Hematopoietic multipotent progenitor cell treated with erythropoietin and hydrocortisone succinate and interleukin-3 and kit ligand, for 15 days (in vitro differentiated cells): ENCODE measurements at places on chromosomes 7 and 10.

DNA sequence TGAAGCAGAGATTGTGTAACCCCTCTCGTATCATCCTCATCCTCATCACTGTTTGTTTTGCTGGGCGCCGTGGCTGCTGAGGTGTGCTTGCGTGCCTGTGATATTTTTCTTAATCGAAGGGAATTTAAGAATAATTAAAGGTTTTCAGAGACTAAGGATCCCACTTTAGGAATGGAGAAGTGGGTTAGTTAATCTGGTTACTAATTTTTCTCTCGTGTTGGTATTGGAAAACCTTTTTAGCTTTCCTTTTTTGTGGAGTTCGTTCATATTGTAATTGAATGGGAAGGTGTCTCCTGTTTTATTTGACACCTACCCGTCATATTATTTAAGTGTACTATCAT lies 1.3 kb downstream of the UBN2 start:
- DNase-seq, result no peak

- DNase-seq, result no peak
These were observed 530.2 kb upstream of the FZD8 start for GRCh38 chr10:36171953-36172940.

GRCh38 chr10:43209074-43209455 lies 57.8 kb downstream of the RASGEF1A start:
- DNase-seq, result no peak

DNA sequence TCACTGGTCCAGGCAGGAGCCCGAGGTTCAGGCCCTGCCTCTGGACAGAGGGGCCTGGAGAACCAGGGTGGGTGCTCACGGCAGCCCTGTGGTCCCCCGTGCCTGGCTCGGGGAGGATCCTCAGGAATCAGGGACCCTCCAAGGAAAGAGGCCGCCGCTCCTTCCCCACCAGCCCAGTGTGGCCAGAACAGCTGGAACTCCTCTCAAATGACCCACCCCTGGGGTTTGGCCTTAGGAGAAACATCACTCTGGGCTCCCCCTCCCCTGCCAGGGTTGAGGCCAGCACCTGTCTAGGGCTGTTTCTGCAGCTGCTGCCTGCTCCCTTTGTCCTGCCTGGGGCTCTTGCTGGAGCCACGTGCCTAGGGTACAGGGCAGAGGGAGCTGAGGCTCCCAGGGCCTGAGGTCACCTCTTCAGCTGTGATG lies 161.0 kb downstream of the RNF216 start:
- DNase-seq, result no peak

GRCh38 chr10:62072901-62073300 lies 171.4 kb downstream of the ARID5B start:
- no peak for DNase-seq

DNA sequence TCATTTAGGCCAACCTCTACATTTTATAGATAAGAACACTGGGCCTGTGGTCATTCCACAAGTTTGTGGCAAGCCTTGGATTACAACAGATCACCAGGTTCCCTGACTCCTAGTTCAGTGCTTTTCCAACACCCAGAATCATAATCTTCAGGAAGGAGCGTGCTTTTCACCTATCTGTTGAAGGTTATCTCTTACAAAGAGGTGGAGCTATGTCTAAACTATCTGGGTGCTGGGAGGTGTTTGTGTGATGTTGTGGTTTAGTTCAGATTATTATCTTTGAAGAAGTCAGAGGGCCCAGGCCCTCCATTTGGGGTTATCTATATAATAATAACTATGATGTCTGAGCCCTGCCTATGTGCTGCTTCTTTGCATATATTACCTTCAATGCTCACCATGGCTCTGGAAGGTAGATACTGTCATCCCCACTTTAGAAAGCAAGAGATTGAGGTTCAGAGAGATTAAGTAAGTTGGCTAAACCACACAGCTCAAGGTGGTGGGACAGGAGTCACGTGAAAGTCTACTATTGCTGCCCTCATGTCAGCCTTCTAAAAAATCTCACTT lies 24.0 kb downstream of the IL2RA start:
- DNase-seq, result no peak

GRCh38 chr10:35613597-35614226 lies 8.6 kb downstream of the GJD4 start:
- no peak for DNase-seq

DNA sequence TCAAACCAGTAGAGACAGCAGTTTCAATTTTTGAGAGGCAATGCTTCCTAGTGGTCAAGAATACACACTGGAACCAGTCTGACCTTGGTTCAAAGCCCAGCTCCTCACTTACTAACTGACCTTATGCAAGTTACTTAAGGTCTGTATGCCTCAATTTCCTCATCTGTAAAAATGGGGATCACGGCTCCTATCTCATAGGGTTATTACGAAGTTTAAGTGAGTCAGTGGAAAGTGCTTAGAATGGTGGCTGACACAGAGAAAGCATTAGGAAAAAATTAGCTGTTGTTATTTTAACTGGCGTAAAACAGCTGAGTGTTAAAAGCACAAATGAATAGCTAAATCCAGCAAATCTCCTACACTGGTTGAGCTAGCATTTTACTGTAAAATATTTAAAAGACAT lies 162.4 kb upstream of the LAMB4 start:
- DNase-seq, result no peak

DNA sequence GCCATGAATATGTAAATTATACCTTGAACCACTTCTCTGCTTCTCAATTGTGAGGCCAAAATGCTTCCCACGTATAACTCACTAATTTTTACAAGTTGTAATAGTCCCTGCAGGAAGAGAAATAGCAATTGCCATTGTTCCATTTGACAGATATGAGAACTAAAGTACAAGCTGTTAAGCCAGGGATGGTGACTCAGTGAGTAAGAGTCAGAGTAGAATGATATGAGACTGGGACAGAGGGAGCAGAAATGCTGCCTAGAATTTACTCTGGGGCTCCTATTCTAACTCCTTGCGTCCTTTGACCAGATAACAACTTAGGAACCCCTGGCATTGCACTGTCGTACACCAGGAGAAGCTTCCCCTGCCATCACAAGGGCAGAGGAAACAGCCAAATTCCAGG lies 45.1 kb upstream of the SEPTIN7 start:
- no peak for DNase-seq

DNA sequence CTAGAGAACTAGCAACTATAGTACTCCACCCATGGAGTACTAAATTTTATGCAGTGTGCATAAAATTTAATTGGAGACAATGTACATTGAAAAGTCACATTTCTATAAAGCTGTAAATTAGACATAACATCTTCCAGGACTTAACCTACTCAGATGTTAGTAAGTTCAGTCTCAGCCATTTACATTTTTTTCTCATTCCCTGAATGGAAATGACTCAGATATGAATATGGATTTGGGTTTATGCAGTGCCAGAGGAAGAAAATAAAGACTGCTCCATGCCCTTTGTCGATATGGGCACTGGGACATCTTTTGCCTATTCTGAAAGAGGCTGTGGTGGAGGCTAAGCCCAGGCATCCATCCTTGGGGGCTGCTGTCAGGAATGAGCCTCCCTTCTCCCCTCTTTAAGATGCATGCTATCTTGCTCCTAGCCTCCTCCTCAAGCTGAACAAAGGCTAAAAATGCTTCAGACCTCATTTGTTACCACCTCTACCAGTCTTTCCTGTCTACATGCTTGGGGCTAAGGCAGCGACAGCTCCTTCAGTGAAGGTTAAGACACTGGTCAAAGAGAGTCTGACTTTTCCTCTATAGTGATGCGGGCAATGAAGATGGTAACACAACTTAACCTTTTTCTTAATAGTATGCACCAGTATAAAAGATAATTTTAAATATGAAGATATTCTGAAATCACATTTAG lies 486.8 kb upstream of the ANKRD30A start:
- no peak for DNase-seq

DNA sequence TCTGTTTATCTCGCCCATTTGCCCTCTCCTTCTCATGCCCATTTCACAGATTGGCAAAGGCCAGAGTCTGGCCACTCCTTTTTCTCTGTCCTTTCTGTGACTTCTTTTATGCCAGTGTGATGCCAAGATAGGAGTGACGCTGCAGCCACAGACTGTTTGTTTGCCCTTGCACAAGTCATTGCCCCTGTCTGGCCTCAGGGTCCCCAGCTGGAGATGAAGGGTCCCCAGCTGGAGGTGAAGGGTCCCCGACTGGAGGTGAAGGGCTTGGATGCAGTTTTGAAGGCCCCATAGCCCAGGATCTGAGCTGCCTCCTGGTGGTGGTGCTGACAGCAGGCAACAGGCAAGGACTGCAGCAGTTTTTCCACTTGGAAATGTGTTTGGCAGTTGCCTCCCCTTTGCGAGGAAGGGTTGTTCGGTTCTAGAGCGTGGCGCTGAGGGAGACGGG lies 50.8 kb upstream of the SLC29A3 start:
- no peak for DNase-seq

DNA sequence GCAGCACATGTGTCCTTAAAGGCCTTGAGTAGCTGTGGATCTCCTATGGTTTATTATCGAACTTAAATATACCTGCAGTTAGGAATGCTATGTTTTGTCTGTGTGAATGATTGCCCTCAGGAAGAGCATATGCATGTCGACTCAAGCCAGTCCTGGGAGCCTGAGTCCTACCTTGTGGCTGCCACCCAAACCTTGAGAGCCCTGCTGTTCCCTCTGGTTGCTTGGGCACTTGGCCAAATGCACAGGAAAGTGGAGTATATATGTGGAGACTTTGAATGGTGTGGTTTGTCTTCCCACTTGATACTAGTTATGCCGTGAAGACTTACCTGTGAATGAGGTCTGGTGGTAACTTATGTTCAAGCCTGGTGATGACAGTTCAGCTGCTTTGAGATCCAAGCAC lies 409.8 kb downstream of the LRMDA start:
- DNase-seq, result no peak

GRCh38 chr7:27994639-27995038 lies 186.0 kb downstream of the JAZF1 start:
- no peak for DNase-seq

GRCh38 chr7:156907656-156908055 lies 14.7 kb upstream of the LMBR1 start:
- DNase-seq, result no peak

GRCh38 chr10:113252650-113253618 lies 299.9 kb upstream of the HABP2 start:
- DNase-seq, result no peak

GRCh38 chr10:5812283-5813090 lies 747 bp downstream of the GDI2 start:
- peak; percentile 42 for DNase-seq

- no peak for DNase-seq
These were observed 225.9 kb downstream of the HDAC9 start for GRCh38 chr7:18721429-18721828.

- no peak for DNase-seq
These were observed 23.0 kb downstream of the MKI67 start for GRCh38 chr10:128103229-128103714.

DNA sequence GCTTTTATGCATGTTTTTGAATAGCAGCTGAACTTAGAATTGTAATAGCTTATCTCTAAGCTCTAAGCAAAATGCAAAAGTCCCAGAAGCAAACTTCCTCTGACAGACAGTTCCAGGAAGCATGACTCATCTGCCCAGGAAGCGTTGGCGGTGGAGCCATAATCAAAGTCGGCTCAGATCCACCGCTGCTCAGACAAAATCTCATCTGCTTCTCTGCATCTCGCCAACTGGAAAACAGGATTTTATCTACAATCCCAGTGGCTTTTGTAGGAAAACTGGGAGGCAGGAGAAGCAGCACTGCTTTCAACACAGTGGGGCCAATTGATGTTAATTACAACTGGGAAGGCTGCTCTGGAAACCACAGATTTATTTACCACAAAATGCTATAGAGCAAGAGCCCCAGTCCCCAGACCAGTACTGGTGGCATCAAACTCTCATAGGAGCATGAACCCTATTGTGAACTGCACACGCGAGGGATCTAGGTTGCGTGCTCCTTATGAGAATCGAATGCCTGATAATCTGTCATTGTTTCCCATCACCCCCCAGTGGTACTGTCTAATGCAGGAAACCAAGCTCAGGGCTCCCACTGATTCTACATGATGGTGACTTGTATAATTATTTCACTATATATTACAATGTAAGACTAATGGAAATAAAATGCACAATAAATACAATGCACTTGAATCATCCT lies 99.9 kb downstream of the CUBN start:
- no peak for DNase-seq

DNA sequence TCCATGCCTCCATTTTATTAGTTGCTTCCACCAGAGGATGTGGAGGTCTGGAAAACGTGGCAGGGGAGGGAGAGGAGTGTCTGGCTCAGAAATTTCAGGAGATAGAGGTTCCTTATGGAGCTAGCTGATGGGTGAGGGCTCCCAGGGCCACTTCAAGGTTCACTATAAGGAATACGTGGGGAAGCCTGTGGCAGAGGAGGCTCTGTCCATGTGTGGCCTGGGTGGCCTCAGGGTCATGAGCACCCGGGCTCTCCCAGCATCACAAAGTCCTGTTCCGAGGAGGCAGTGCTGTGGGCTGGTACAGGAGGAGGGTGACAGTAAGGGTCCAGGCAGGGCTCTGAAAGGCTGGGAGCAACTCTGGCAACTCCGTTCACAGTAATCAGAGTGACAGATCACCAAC lies 24.6 kb downstream of the ARHGAP22 start:
- no peak for DNase-seq

GRCh38 chr7:11252011-11252607 lies 278.4 kb downstream of the PHF14 start:
- DNase-seq, result no peak

DNA sequence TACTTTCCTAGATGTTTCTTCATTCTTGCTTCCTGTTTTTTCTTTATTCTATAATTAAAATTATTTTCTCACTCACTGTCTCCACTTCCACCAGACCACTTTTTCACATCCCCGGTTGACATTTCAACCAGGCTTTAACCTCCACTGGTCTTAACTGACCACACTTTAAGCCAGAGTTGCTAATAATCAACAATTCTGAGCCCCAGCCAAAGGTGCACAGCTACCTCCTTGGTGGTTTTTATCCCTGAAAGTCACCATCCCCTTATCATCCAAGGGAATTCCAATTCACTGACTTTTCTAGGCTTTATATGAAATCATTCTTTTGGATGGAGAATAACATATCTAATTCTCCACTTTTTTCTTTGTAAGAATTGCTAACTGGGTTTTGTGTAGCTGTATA lies 138.9 kb downstream of the FRMD4A start:
- DNase-seq, result no peak

DNA sequence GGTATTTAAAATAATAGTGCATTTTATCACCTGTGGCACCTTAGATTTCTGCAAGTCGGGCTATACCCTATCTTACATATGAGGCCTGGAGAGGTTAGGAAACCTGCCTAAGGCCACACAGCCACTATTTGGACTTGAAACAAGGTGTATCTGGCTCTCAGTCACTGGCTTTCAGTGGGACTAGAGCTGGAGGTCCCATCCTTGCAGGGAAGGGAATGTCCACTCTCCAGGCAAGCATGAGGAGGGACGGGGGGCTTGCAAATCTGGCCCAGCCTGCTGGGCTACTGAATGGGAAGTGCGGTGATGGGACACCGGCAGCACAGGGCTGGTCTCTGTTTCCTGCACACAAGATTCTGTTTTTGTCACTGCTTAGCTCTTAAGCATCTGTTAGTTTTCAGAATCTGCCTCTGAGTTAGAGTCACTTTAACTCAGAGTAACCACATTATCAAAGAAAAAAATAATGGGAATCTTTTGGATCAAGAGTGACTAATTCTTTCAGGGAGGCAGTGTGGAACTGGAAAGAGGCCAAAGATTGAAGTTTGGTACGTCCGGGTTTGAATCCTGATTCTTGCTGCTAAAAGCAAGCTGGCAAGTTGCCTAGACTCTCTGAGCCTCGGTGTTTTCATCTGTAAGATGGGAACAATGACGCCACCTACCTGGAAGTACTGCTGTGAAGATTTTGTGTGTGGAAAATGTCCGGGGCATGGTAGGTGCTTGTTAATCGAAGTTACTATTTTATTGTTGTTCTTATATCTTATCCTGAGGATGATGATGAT lies 33.8 kb upstream of the HABP2 start:
- DNase-seq, result no peak

- no peak for DNase-seq
These were observed 286.7 kb downstream of the DPP6 start for GRCh38 chr7:154338701-154339506.

- DNase-seq, result no peak
These were observed 407.2 kb upstream of the SHH start for GRCh38 chr7:156219307-156220077.
